ENCODE measurements at places on chromosomes 4 and X.

- no peak for DNase-seq
- H3K36me3 ChIP-seq, result no peaks in the 10 kb centered on the region
- peaks cover 4% of the 10 kb centered on the region for H3K27me3 ChIP-seq
- H3K4me1 ChIP-seq, result no peaks in the 10 kb centered on the region
- H3K27ac ChIP-seq, result no peak overlapping the region
- no peak overlapping the region for H3K4me3 ChIP-seq
These were observed 193.2 kb downstream of the COMMD8 start for GRCh38 chr4:47270201-47270888.

DNA sequence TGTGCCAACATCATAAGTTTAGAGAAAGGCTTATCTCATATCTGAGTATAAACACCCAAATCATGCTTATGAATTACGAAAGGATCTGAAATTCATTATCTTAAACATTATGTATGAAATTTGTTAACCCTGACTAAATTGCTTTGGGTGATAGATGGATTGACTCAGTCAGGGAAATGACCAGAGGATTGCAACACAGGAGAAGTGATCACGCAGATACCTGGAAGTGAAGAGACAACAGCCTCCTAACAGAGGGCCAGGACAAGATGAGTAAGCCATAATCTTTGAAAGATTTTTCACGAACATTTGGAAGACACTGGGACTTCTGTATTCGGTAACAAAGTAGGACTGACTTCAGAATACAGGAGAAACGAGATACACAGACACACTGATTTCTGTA lies 363.4 kb downstream of the DMD start:
- no peaks in the 10 kb centered on the region for H3K27me3 ChIP-seq
- no peak overlapping the region for H3K4me3 ChIP-seq
- no peaks in the 10 kb centered on the region for H3K4me1 ChIP-seq
- no peak for DNase-seq

GRCh38 chr4:121698236-121698671 lies 1.5 kb upstream of the ANXA5 start:
- no peak for DNase-seq
- peaks cover 20% of the 10 kb centered on the region for H3K36me3 ChIP-seq
- H3K4me3 ChIP-seq, result no peak overlapping the region
- peaks cover 16% of the 10 kb centered on the region for H3K4me1 ChIP-seq

DNA sequence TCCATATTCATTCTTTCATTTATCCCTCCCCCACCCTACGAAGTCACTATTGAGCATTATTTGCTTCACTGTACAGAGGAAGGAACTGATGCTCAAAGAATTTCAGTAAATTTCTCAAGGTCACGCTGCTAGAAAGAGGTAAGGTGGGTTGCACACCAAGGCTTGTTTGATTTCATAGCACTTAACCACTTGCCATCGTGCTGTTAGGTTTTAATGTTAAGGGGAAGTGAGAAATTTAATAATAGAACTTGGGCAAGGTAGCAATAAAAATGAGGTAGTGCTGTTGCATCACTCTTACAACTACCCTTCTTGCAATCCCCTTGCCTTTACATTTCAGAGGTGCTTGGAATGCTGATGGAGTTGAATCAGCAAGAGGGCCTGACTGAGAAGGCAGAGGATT lies 343.1 kb downstream of the MID1IP1 start:
- no peak overlapping the region for H3K4me3 ChIP-seq
- no peak for DNase-seq
- H3K27ac ChIP-seq, result no peak overlapping the region
- no peaks in the 10 kb centered on the region for H3K27me3 ChIP-seq
- no peaks in the 10 kb centered on the region for H3K36me3 ChIP-seq

DNA sequence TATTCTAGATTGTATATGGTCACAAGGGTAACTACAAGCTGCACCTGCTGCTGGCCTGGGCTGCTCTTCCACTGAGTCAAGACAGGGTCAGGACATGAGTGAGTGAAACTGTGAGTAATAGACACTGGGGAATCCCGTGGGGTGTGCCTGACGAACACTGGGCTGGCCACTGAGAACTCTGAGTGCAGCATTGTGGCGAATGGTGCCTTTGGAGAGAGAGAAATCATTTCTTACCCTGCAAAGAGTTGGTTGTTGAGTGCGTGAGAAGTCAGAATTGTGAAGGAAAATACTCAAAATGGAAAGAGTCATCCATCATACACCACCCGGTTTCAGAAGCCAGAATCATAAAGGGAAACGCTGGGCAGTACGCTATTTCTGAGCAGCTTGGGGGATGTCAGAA lies 43.1 kb upstream of the LSM6 start:
- no peak overlapping the region for H3K4me3 ChIP-seq
- H3K27me3 ChIP-seq, result no peaks in the 10 kb centered on the region
- no peak overlapping the region for H3K27ac ChIP-seq
- H3K36me3 ChIP-seq, result no peaks in the 10 kb centered on the region
- no peaks in the 10 kb centered on the region for H3K4me1 ChIP-seq

DNA sequence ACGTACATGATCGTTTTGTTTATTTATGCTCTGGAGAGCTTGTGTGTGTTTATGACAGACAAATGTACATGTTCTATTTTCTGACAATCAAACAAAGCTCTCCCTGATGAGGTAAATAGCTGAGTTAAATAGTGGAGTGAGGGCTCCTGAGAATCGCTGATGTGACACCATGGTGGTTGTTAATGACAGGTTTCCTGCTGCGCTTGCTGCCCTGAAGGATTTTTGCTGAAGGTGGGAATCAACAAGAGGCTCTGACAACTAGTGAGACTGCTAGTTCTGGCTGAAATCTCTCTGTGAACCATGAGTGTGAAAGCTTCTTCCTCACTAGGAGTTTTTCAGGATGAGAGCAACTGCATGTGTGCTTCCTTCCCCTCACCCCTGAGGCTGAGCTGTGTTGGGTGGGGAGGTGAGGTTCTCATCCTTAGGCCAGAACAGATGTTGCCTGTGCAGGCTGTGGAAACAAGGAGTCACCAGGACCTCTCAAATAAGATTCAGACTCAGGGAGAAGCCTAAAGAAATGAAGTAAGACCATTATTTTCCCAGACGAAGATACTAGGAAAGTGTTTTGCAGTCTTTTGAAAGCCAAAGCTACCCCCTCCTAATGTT lies 173.4 kb upstream of the JADE1 start:
- H3K4me3 ChIP-seq, result no peak overlapping the region
- H3K4me1 ChIP-seq, result no peaks in the 10 kb centered on the region
- no peak overlapping the region for H3K27ac ChIP-seq

- H3K27ac ChIP-seq, result no peak overlapping the region
- no peaks in the 10 kb centered on the region for H3K36me3 ChIP-seq
These were observed 250.7 kb downstream of the ARAP2 start for GRCh38 chr4:35993606-35994005.

- H3K4me1 ChIP-seq, result peaks cover 13% of the 10 kb centered on the region
- no peak for DNase-seq
- no peaks in the 10 kb centered on the region for H3K36me3 ChIP-seq
These were observed 38.6 kb downstream of the TSC22D3 start for GRCh38 chrX:107736781-107737531.

DNA sequence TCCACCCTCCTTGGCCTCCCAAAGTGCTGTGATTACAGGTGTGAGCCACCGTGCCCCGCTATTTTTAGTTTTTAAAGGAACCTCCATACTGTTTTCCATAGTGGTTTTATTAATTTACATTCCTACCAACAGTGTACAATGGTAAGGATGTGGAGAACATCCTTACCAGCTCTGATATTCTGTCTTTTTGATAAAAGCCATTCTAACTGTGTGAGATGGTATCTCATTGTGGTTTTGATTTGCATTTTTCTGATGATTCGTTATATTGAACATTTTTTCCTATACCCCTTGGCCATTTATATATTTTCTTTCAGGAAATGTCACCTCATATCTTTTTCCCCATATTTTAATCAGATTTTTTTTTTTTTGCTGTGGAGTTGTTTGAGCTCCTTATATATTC lies 14.2 kb upstream of the TLR2 start:
- H3K27me3 ChIP-seq, result no peaks in the 10 kb centered on the region
- no peak overlapping the region for H3K27ac ChIP-seq
- H3K4me3 ChIP-seq, result no peak overlapping the region
- DNase-seq, result no peak
- no peaks in the 10 kb centered on the region for H3K4me1 ChIP-seq
- no peaks in the 10 kb centered on the region for H3K36me3 ChIP-seq

- H3K27ac ChIP-seq, result no peak overlapping the region
- H3K4me3 ChIP-seq, result no peak overlapping the region
- no peaks in the 10 kb centered on the region for H3K27me3 ChIP-seq
- no peaks in the 10 kb centered on the region for H3K4me1 ChIP-seq
- peaks cover 13% of the 10 kb centered on the region for H3K36me3 ChIP-seq
- no peak for DNase-seq
These were observed 13.2 kb downstream of the TAPT1 start for GRCh38 chr4:16213121-16213520.

DNA sequence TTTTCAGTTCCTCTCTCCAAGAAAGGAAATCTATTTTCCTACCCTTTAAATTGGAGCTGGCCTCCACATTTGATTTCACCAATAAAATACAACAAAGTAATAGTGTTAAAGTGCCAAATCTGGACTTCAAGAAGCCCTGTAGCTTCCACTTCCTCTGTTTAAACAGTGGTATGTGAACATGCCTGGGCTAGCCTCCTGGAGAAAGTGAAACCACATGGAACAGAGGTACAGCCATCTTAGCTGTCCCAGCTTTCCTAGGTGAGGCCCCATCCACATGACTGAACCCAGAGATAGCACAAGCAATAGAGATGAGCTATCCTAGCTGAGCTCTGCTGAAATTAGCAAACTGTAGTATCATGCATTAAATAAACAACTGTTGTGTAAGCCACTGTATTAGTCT lies 131.8 kb upstream of the VCX start:
- H3K4me3 ChIP-seq, result no peak overlapping the region
- H3K4me1 ChIP-seq, result no peaks in the 10 kb centered on the region
- H3K27me3 ChIP-seq, result no peaks in the 10 kb centered on the region
- H3K27ac ChIP-seq, result no peak overlapping the region

DNA sequence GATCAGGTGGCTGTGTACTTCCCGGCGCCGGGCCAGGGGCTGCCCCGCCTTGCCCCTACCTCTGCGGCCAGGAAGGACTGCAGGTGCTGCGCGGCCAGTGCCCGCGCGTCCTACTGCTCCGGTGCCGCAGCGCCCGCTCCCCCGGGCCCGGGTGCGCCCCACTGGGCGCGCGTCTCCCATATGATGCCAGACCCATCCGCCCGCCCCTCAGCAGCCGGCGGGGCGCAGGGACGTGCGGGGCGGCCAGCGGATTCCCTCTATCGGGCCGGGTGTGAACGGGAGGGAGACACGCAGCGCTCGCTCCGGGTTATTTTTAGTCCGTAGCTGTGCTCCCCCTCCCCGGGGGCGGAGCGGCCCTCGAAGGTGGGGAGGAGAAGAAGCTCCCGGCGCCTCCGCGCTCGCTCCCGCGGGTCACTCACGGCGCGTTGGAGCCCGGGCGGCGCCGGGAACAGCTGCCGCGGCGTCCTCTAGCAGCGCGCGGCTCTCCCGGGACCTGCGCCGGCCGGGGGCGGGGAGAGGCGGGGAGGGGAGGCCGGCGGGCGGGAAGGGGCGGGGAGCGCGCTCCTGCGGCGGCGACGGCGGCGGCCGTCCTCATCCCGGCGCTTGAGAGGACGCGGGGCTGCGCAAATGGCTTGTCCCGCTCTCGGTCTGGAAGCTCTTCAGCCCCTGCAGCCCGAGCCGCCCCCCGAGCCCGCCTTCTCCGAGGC lies 103.6 kb downstream of the UCHL1 start:
- peak overlapping the region; percentile 85 for H3K27ac ChIP-seq
- peaks cover 14% of the 10 kb centered on the region for H3K4me1 ChIP-seq
- H3K4me3 ChIP-seq, result peak overlapping the region; percentile 75
- H3K27me3 ChIP-seq, result no peaks in the 10 kb centered on the region
- peaks cover 6% of the 10 kb centered on the region for H3K36me3 ChIP-seq
- peak; percentile 75 for DNase-seq

DNA sequence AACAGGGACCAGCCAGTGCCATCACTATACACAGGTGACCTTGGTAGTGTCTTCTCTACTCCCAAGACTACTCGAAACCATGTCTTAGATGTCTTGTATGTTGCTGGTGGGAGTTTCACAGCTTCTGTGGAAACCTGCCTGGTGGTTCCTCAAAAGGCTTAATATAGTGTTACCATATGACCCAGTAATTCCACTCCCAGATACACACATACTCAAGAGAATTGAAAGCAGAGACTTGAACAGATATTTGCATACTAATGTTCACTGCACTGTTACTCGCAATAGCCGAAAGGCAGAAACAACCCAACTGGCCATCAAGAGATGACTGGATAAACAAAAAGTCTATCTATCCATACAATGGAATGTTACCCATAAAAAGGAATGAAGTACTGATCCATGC lies 3.1 kb downstream of the TFDP3 start:
- no peak overlapping the region for H3K27ac ChIP-seq
- H3K4me1 ChIP-seq, result no peaks in the 10 kb centered on the region
- no peak overlapping the region for H3K4me3 ChIP-seq
- no peak for DNase-seq

DNA sequence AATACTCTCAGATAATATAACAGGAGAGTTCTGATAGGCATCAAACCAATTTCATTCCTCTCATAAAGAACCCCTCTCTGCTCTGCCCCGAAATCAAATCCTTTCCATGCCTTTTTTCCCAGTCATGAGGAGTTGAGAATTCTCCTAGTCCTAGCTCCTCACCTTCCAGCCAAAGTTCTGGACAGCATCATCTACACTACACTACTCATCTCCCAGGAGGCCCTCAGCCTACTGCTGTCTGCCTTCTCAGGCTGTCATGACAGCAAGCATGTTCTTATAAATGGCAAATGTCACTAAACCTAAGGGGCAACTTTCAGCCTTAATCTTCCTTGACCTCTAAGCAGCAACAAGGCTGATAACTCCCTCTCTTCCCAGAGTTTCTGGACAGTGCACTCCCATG lies 26.6 kb downstream of the MAPK10 start:
- no peaks in the 10 kb centered on the region for H3K36me3 ChIP-seq
- H3K27me3 ChIP-seq, result no peaks in the 10 kb centered on the region
- DNase-seq, result no peak
- H3K4me1 ChIP-seq, result no peaks in the 10 kb centered on the region
- no peak overlapping the region for H3K27ac ChIP-seq

- H3K4me1 ChIP-seq, result no peaks in the 10 kb centered on the region
- no peak for DNase-seq
- no peak overlapping the region for H3K4me3 ChIP-seq
- no peaks in the 10 kb centered on the region for H3K36me3 ChIP-seq
- peaks cover 3% of the 10 kb centered on the region for H3K27me3 ChIP-seq
These were observed 26.3 kb upstream of the UCP1 start for GRCh38 chr4:140595065-140595464.

GRCh38 chrX:105565856-105566255 lies 256.5 kb upstream of the NRK start:
- no peaks in the 10 kb centered on the region for H3K27me3 ChIP-seq
- no peak overlapping the region for H3K4me3 ChIP-seq
- H3K4me1 ChIP-seq, result no peaks in the 10 kb centered on the region
- no peaks in the 10 kb centered on the region for H3K36me3 ChIP-seq
- no peak overlapping the region for H3K27ac ChIP-seq
- DNase-seq, result no peak

All from RWPE2 (cell line).